Stimulated activated CD4-positive, alpha-beta T cell treated with anti-CD3 and anti-CD28 coated beads, Interleukin-4, amount 100 ng/mL, for 48 hours (primary cell): ENCODE measurements at places on chromosomes 2 and 18.
A peak's percentile ranks its signal among the peaks of the same experiment; 100 is the strongest.

DNA sequence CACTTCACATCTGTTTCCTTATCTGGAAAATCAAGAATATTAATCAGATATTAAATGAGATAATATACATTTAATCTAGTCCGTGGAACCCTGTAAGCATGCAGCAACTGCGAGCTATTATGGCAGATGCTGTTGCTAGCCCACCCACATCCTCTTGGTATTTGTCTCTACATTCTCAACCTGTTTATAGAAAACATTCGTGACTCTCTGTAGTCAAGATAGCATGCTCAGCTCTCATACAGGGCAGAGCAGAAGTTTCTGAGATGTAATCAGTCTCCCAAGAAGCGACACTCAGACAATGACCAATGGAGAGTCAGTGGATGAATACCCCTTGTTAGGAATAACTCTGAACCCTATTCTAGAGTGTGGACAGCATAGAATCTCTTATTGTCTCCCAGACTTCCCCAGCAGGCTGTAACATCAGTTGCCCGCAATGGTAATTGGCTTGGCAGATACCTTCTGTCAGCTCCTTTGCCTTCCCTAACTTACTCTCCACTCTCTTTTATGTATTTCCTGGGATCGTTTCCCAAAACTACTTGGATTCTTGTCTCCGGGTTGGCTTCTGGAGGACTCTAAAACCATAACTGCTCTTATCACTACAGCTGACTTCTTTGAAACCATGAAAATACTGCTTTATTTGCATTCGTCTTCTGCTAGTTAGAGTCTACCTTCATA is 400.7 kb upstream of the TNP1 start:
- no peak for DNase-seq

DNA sequence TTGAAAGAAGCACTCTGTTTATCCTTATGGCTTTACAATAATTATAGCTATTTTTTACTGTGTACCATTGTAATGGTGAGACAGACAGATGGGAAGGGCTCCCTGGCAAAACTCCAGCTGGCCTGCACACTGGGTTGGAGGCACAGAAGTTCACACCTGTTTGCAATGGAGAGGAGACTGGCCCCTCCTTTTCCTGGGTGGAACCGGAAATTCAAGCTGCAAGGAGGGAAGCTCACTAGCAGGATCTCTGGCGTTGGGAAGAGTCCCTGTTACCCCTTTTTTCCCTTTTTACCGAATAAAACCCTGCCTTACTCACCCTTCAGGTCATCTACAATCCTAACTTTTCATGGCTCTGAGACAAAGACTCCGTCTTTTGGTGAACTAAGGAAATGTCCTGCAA is 100.3 kb upstream of the TFPI start:
- DNase-seq = no peak

- DNase-seq = no peak
Measured at GRCh38 chr2:81894451-81894990, 1590.0 kb upstream of the LRRTM1 start.

DNA sequence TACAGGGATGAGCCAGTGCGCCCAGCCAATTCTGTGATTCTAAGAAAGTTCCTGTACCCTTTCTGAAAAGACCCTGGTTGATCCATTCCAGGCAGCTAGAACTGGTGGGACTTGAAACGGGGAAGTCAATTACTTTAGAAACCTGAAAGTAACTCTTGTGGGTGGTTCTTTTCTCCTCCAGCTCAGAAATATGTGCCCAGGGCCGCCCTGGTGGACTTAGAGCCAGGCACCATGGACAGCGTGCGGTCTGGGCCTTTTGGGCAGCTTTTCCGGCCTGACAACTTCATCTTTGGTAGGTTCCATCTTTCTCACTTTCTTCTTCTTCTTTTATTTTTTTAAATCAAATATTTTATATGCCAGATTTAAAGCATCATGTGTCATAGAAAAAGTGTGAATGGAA is 2.7 kb downstream of the TUBB6 start:
- DNase-seq = no peak

- DNase-seq = no peak
Measured at GRCh38 chr2:50315336-50315735, 716.6 kb downstream of the NRXN1 start.

GRCh38 chr2:236685361-236685760 is 115.7 kb downstream of the ACKR3 start:
- DNase-seq = no peak

DNA sequence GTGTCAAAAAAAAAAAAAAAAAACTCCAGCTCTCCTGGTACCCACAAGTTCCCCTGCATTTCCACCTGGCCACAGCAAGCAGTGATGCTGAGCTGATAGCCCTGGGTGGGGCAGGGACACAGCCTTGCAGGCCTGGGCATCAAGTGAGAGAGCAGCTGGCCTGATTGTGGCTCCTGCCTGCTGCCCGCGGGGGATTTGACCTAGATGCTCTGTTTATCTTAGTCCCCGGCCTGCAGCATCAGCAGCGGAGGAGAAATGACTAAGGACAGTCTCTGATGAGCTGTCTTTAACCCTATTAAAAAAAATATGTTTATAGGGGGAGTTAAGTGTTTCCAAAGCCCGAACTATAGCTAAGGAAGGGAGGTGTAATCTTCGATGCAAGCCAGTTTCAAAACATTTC is 102.6 kb downstream of the MTCL1 start:
- DNase-seq = no peak

DNA sequence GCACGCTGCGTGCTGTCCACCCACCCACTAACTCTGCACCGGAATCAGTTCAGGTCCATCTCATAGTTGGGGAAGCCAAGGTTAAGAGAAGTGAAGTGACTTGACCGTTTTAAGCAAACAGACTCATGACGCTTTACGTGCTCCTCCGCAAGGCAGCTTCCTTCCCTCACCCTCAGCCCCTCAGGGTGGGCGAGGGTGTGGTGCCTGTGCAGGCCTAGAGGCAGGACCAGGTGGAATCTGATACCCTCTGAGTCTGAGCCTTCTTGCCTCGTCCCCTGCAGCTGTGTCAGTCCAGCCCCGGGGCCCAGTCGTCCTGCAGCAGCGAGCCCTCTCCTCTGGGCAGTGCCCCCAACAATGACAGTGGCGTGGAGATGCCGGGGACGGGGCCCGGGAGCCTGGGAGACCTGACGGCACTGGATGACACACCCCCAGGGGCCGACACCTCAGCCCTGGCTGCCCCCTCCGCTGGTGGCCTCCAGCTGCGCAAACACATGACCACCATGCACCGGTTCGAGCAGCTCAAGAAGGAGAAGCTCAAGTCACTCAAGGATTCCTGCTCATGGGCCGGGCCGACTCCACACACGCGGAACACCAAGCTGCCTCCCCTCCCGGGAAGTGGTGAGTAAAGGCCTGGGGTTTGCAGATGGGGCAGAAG is 250.5 kb downstream of the GLI2 start:
- DNase-seq = no peak

GRCh38 chr2:160224060-160224459 is 24.0 kb upstream of the ITGB6 start:
- DNase-seq = peak; percentile 35

DNA sequence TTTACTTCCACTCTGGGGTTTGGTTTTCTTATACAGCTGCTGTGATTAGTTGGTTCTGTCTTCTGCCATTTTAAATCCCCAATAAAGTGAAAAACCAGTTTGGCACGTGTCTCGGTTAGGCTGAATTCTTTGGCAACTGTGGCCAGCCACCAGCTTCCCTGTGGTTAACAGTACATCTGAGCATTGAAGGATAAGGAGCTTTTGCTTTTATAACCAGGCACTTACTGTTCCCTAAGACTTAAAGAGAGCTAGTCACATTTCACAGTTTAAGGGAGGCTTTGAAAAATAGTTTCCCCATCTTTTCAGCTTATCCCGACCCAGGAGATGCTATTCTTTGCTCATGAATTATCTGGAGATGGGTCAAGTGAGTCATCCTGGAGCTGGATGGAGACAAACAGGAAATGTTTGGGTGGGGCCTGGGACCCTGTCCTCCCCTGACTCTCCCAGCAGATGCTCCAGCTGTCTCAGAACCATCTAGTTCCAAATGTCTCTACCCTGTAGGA is 57.3 kb upstream of the EML6 start:
- no peak for DNase-seq

DNA sequence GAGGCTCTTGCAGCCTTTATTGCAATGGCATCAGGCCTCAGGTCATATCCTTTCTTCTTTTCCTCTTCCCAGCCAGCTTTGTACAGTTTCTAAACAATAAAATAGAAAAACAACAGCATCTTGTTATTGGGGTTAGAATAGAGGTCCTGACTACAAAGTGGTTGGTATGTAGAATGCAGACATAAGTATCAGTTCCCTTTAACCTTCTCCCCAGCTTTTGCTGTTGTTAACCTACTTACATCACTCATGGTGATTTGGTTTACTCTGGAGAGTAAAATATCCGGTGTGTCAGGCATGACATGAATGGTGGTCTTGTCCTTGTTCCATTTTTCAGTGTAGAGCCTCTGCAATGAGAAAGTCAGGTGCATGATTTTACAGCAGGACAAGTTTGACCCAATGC is 69.8 kb downstream of the NEB start:
- no peak for DNase-seq

DNA sequence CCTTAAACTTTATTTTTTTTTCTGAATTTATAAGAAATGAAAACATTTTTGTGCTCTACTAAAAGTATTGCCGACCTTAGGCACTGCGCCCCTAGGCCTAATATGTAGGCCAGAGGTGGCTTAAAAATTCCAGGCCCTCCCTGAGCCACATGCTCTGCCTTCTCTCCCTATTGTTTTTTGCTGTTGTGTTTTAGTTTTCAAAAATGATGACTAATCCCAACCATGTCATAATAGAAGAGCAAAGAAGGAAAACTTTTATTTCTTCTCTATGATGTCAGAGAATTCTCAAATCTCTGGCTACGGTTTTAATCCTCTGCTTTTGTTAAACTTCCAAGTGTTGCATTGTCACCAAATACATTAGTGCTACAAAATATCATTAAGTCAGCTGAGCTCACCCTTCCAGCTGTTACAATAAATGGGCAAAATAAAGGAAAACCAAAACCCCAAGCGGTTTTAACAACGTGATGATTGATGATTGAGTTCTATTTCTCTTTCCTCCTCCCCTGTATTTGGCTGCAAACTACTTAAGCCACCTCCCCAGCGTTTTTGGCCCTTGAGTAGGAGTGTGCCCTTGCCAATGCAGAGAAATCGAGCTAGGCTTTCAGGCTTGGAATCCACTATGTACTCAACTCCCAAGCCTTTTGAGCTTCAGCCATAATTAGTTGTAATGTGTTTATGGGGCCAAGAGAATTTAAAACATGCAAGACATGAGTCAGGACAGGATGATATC is 163.5 kb upstream of the POU3F3 start:
- DNase-seq = no peak

GRCh38 chr2:9076210-9076609 is 72.7 kb upstream of the MBOAT2 start:
- no peak for DNase-seq

GRCh38 chr2:171480908-171481307 is 41.4 kb upstream of the CYBRD1 start:
- DNase-seq = no peak

- no peak for DNase-seq
Measured at GRCh38 chr2:31420936-31421335, 6.4 kb upstream of the XDH start.

GRCh38 chr2:39724828-39725144 is 54.3 kb downstream of the THUMPD2 start:
- DNase-seq = no peak

GRCh38 chr2:71511776-71512175 is 58.4 kb downstream of the DYSF start:
- no peak for DNase-seq

- DNase-seq = no peak
Measured at GRCh38 chr2:224556381-224556780, 28.8 kb downstream of the CUL3 start.

DNA sequence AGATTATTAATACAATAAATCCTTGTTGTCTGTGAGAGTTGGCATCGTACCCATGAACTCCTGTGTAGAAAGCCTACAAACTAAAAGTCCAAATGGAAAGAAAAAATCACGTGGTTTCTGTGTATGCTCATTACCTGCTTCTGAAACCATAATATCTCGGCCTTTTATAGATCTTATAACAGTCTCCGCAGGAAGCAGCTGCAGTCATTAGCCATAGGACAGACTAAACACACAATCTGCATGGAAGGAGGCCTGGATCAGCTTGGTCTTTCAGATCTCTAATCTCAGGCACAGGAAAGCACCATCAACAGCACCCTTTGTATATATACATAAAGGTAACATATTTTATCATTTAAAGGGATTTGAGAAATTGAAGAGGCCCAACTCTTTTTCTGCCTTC is 508.9 kb upstream of the TCF4 start:
- DNase-seq = no peak

GRCh38 chr18:11553098-11553940 is 56.1 kb upstream of the SLC35G4 start:
- DNase-seq = peak; percentile 22
